Sigmoid colon (tissue), 7 donors: ENCODE measurements at places on chromosomes 12 and 14. TPM values are rescaled to one million over a fixed set of nuclear protein-coding genes. Genes with fewer than 3 reads are reported as not detected.

GRCh38 chr14:69372146-69372545 is 26.0 kb downstream of the ERH start:
- no peak for DNase-seq

GRCh38 chr12:71162832-71163763 is 5.3 kb upstream of the TSPAN8 start:
- no peak for DNase-seq

DNA sequence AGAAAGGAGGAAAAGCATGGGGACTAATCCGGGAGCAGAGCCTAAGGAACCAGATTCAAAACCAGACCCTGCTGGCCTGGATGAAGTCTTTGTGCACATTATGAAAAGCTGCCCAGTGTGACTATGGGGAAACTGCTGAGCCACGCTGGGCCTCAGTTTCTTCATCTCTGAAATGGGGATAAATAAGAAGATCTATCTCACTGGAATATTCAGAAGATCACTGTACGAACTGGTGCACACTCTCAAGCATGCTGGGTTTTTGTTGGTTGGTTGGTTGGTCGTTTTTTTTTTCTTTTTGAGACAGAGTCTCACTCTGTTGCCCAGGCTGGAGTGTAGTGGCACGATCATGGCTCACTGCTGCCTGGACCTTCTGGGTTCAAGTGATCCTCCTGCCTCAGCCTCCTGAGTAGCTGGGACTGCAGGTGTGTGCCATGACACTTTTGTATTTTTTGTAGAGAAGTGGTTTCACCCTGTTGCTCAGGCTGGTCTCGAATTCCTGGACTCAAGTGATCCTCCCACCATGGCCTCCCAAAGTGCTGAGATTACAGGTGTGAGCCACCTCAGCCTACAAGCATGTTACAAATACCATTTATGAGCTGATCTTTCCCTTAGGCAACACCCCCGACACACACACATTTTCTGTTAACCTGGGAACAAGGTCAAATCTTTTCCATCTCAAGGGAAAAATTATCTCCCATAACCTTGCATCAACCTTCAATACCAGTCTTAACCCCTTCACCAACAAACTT is 33.4 kb upstream of the CORO1C start:
- DNase-seq, result no peak

- DNase-seq, result no peak
Observed at GRCh38 chr12:132566516-132567131, 43.8 kb downstream of the LRCOL1 start.

The ABCD2 gene
- 0.68 TPM for total RNA-seq

GRCh38 chr12:105015543-105015942 is 29.4 kb downstream of the NOPCHAP1 start:
- no peak for DNase-seq

DNA sequence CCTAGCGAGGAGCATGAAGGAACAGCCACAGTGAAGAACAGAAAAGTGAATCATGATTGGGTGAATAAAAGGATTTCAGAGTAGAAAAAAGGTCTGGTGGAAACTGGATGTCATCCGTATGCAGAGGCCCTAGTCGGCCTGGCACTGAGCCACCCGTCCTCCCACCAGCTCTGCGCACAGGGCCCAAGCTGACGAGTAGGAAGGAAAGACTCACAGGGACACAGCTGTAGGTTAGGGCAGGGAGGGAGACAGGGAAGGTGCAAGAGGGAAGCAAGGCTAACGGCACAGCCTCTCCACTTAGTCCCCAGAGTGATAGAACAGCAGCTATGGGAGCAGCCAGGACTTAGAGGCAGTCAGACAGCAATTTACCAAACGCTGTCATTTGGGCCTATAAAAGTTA is 112.6 kb downstream of the KCNK10 start:
- no peak for DNase-seq

DNA sequence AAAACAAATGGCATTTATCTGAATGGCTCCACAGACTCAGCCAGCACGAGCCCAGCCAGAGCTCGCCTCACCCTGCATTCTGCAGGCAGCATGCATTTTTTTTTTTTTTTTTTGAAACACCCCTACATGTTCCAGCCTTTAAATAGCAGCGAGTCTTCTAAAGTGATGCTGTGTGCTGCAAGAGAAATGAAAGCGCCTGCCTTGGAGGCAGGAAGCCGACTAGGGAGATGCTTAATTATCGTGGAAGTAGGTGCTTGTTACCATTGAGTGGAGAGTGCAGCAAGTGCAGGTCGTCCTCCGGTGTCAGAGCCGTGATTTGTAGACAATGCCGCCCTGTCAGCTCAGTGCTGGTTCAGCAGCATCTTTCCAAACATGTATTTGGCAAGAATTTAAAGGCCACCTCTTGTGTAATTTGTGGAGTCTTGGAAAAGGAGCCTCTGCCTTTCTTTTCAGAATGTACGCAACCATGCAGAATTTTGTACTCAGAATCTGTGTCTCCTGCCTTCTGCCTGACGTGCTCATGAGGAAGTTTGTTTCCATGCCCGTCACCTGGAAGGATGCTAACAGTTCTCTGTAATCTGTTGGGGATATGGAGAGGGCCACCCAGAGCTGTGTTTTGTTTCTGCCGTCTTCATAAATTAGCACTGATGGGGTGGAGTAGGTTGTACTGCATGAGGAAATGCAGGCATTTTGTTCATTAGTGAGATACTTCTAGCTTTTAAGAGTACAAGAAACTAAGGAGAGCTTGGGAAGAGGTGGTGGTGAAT is 345.9 kb upstream of the RGS6 start:
- no peak for DNase-seq

DNA sequence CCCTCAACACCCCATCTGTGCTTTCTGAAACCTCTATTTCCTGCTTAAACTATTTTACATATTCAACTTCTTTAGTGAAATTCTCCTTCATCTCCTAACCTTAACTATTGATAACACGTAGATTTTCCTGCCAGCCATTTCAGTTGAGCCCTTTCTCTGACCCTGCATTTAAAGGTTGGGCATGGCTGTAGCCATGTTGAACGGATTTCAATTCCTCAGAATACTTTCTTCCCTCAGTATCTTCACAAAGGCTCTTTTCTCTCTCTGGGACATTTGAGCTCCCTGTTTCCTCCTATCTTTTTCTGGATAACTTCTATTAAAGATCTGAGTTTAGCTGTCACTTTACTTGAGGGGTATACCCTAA is 1.2 kb downstream of the PPHLN1 start:
- no peak for DNase-seq

DNA sequence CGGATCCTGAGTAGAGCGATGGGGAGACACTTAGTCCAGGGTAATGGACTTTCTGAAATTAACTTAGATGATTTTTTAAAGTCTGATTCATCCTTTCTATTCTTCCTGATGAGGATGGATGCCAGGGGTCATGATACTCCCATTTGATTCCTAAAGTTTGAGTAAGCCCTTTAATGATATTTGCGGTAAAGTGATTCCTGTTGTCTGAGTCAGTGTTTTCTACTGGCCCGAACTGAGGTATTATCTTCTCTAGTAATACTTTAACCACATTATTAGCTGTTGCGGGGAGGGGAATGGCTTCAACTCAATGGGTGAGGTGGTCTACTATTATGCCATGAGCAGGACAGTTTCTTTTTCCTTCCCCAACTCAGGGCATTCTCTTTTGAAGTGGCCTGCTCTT is 111.6 kb downstream of the RIN3 start:
- no peak for DNase-seq
